COR-L47 (cell line): ENCODE measurements at places on chromosomes 13 and 19.

GRCh38 chr19:2083174-2083854 lies 12.8 kb downstream of the MOB3A start:
- no peak for DNase-seq

GRCh38 chr19:4061178-4061682 lies 5.5 kb downstream of the ZBTB7A start:
- DNase-seq, result no peak

- DNase-seq, result no peak
These were observed 33.2 kb downstream of the CCL25 start for GRCh38 chr19:8085598-8086408.

GRCh38 chr13:85166891-85167290 lies 632.3 kb downstream of the SLITRK6 start:
- DNase-seq, result no peak

DNA sequence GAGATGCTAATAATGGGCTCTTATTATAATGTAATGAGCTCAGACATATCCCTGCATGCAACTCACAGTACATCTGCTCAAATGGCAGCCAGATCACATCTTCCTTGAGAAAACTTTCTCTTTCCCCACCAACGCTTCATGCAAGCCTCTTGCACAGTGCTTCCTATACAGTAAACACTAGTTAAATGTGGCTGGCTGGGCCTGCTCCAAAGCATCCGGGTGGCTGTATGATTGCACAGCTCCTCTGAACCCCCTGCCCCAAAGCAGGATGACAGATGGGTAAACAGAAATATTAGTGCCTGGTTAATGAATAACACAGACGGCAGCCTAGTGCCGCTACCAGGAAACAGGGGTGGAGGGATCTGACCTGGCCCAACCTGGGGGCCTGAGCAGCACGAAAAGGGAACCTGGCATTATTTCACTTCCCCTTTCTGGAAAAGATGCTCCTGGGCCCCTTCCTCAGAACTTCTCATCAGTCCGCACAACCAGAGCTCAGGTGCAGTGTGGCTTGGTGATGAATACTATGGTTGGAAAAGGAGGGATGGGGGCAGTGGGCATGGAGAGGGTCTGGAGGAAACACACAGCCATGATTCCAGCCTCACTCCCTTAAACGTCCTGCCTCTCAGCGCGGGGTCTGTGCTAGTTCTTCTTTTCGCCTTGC lies 10.8 kb downstream of the FFAR2 start:
- DNase-seq, result no peak

DNA sequence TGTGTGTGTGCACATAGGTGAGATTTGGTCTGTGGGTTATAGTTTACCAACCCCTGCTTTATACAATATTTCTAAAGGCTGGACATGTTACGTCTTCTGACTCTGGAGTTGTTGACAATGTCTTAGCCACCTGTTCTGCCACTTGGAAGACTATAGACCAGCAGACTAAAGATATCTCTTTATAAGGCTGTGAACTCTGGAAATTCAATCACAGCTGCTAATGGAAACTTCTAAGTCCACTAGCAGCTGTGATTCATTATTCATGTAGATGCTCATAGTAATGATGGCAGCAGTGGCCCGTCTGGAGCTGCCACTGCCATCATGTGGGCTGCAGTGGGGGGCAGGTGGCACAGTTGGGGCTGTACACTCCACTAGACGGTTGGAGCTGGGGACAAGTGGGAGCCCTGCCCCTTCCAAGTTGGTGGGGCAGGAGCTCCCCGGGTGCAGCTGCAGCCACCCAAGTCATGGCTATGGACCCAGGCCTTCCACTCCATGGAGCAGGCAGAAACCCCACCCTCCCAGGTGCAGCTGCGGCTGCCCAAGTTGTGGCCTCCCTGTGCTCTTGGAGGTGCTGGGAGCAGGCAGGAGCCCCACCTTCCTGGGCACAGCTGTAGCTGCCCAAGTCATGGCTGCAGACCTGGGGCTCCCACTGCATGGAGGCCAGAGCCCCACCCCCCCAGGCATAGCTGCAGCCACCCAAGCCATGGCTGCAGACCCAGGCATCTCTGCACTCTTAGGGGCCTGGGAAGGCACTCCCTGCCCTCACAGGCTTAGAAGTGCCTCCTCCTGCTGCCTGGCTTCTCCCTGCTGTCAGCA lies 8.8 kb downstream of the IGFL4 start:
- DNase-seq, result no peak

DNA sequence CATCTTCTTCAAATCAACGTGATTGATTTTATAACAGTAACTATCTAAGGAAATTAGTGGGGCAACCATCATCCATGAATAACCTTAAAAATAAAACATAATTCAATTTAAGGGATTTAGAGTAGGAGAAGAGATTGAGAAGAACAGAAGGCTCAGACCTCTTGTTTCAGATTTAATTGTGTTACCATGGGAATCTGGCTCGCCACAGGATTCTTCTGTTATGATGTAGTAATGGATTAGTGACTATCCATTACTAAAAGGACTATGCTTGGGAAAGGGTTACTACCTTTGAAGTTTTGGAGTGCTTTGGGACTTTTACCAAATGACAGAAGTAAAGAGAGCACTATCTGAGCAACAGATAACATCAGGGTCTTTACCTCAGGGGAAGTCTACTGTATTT lies 13.2 kb downstream of the FREM2 start:
- no peak for DNase-seq

GRCh38 chr13:101614491-101614890 lies 162.0 kb downstream of the ITGBL1 start:
- DNase-seq, result no peak

GRCh38 chr13:74040200-74040599 lies 94.0 kb downstream of the KLF12 start:
- no peak for DNase-seq
